GF-D8 (cell line): ENCODE measurements at places on chromosomes 6 and 20.

GRCh38 chr20:10720565-10720964, 46.8 kb upstream of the JAG1 start:
- no peak for DNase-seq

DNA sequence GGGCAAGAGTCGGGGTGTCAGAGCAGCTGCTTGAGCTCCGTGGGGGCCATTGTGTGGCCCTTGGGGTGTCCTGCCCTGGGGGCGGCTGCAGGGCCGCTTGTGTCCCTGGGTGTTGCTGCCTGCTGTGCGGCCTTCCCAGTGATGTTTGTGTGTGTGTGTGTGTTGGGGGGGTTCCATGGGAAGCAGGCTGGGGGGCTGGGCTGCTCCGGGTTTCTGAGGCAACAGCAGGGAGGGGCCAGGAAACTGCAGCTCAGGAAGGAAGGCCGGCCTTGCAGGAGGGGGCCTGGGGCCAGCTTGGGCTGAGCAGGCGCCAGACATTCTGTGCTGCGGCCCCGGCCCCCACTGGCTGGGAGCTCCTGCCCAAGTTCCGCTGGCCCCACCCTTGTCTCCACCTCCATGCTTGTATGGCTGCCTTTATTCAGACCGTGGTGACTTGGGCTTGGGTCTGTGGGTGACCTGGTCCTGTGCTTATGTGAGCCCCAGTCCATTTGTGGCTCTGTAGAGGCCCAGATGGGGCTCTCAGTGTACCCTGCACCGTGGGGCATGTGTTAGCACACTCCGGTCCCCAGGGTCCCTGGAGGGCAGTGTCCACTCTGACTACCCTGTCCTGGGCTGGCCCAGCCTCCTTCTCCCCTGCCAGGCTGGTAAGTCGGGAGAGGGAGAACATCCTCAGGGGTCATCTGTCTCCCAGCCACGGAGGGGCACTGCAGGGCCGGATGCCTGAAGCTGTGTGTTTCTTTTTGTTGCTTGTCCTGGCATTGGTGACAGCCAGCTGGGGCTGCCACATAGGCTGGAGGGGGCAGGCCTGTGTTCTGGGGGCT, 4.6 kb upstream of the SOX18 start:
- DNase-seq, result peak; percentile 37

DNA sequence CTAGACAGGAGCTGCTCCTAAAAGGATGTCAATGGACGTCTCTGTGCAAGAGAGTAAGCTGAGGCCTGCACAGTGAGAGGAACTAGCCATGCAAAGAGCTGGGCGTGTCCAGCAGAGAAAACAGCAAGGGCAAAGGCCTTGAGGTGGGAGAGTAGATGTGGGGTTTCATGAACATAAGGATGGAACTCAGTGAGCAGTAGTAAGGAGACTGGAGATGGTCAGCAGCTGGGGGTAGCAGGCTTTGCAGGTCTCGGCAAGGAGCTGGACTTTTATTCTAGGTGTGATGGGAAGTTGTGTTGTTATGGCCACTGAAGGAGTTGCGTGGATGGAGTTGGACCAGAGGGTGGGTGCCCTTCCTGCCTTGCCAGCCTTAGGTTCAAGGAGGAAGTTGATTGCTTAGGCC, 90.7 kb upstream of the SIRPA start:
- DNase-seq, result no peak

- DNase-seq, result no peak
Measured at GRCh38 chr6:27553123-27553904, 80.4 kb upstream of the ZNF184 start.
